ENCODE measurements at places on chromosomes 1 and 21.

- no peak for DNase-seq
Observed at GRCh38 chr1:39524591-39525365, 33.3 kb downstream of the BMP8A start.

- DNase-seq = no peak
Observed at GRCh38 chr1:172122381-172122780, 281.1 kb downstream of the DNM3 start.

GRCh38 chr1:62006690-62007089 lies 188.0 kb upstream of the L1TD1 start:
- DNase-seq = no peak

GRCh38 chr1:160078512-160079195 lies 2.7 kb upstream of the KCNJ9 start:
- DNase-seq = peak; percentile 52

DNA sequence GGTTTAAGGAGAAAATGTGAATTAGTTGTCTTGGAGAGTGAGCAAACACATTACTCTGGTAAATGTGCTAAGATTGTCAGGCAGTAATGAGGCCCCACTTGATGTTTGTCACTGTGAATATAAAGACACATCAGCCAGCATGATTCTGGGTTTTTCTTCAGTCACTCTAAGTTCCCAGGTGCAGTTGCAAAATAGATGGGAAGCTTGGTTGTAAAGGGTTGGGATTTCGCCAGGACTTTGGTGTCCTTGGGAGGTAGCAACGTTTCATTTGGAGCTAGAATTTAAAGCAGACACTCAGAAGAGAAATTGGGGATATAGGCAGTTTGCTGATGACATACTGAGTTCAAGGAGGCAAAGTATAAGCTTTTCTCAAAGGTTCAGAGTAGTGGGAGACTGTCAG lies 154.3 kb downstream of the MAST2 start:
- DNase-seq = no peak

- no peak for DNase-seq
Observed at GRCh38 chr1:204420039-204421004, 8.7 kb upstream of the PPP1R15B start.

DNA sequence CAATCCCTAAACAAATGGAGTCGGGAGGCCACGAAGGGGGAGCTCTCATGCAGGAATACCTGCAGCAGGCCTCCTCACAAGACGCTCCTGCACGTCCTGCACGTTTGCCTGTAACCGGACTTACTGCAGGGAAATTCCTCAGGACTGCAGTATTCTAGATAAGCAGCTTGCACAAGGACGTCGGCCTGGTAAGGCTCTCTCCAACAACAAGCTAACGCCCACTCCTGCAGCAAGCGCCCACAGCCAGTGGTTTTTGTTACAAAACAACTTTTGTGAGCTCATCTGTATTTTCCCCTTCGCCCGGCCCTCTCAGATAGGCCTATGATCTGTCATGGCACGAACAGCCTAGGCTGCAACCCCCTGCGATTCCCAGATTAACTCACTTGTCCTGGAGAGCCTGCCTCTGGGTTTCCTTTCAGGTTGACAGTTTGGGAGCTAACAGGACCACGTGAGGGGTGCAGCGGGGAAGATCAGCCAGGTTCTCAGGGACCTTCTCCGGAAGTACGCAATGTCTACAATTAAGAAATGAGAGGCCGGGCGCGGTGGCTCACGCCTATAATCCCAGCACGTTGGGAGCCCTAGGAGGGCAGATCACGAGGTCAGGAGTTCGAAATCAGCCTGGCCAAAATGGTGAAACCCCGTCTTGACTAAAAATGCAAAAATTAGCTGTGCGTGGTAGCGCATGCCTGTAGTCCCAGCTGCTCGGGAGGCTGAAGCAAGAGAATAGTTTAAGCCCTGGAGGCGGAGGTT lies 921 bp upstream of the MIB2 start:
- peak; percentile 71 for DNase-seq

DNA sequence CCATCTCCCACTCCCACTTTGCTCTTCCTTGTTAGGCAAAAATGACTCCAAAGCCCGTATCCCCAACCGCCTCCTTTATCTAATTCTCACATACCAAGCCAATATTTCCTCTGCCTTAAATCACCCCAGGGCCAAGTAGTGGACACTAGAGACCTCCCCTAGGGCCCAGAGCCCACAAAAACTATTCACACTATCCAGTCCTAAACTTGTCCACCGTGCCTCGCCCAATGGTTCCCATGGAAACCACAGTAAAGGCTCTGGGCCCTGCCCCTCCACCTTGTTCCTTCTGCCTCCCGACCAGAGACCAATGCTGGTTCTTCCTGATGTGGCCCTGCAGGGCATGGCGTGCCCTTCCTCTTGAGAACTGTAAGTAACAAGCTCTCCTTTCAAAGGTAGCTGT lies 11.8 kb downstream of the CFAP107 start:
- DNase-seq = no peak

GRCh38 chr1:43389326-43390313 lies at the start of the genes MED8 and SZT2:
Gene MED8, minus strand, starts transcription at chr1:43389800. Its CDS starts 36 bp downstream, at chr1:43389764.
Gene SZT2, plus strand, starts transcription at chr1:43389899. Its CDS starts 70 bp downstream, at chr1:43389969.
- DNase-seq = peak; percentile 94

DNA sequence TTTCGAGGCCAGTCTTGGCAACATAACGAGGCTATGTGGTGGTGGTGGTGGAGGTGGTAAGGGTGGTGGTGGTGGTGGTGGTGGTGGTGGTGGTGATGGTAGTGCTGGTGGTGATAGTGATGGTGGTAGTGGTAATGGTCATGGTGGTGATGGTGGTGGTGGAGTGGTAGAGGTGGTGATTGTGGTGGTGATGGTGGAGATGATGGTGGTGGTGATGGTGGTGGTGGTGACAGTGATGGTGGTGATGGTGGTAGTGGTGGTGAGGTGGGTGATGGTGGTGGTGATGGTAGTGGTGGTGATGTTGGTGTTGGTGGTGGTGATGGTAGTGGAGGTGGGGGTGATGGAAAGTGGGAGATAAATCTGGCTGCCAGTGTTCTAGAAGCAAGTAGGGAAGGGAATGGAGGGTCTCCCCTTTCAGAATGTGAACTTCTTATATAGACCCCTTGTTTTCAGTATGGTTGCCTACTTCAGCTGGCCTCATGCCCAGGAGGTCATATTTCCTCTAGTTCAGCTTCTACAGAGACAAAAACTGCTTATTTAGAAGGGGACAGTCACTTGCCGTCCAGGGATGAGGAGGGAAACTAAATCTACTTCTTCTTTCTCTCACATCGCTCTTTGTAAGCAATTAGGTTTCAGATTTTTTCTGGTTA lies 27.5 kb downstream of the SH3BGR start:
- no peak for DNase-seq

DNA sequence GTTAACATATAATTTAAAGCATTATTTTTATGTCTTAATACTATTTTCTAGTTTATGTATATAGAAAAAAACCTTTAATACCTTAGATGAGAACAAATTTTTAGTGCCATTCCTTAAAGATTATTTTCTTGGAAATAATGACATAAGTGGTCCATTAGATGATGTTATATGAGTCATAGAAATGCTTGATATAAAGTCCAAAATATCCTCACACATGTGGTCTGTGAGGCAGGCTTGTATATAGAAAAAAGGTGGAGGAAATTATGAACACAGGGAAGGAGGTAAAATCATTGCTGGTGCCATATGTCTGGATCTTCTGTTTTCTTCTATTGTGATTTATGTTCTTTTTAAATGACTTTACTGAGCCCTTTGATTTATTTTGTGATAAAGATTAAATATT lies 79.3 kb downstream of the MAP3K7CL start:
- no peak for DNase-seq

DNA sequence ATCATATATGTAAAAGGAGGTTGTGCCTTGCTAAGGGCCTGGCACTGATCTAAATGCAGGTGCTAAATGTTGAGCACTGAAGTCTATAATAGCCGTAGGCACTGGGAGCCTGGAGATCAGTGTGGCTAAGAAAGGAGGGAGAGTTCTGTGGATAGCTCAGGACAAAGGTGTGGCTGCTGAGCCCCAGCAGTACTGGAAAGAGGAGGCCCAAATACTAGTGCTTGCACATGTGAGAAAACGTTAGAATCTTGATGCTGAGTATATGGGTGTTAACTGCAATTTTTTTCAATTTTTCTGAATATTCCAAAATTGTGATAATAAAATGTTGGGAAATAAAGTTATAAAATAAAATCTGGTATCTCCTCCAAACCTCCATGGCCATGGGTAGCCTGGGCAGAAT lies 62.5 kb upstream of the PTGFRN start:
- no peak for DNase-seq

DNA sequence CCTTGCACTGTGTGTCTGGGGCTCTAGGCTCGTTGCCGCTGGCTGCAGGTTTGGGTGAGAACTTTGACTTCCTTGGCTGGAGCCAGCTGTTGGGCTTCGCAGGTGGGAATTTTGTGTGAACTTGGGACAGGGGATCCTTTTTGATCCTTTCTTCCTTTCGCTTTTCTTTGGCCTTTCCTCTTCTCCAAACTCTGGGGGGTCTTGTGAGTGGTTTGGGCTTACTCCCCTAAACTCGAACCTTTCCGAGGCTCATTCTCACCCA lies 643 bp downstream of the COQ8A start:
- no peak for DNase-seq

DNA sequence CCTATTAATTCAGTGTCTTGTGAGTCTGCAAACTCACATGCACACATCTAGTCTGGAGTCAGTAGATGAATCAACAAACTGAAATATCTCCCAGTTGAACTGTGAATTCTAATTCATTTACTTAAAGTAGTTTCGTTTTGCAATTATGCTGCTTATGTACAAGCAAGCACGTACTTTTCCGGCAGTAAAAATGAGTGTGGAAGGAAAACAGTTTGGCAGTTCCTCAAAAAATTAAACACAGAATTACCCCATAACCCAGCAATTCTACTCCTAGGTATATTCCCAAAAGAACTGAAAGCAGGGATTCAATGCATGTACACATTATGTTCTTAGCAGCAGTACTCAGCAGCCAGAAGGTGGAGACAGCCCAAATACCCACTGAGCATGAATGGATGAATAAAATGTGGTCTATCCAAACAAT lies 49.3 kb downstream of the GNB1 start:
- no peak for DNase-seq

DNA sequence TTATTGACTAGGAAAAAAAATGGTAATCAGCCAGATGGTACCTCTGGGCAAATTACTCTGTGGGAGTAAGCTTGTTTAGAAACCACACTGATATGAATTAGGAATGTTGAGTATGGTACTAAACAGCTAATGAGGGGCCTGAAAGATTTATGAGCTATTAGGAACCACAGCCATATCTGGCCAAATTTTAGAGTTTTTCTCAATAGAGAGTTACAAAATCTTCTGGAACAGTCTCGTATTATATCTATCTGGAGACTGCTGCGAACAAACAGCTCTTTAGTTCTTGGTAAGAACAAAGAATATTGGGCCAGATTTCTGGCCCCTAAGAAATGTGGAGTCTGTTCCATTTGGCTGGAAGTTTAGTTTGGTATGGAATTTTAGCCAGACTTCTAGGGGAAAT lies 4.9 kb upstream of the PODN start:
- no peak for DNase-seq

- no peak for DNase-seq
Observed at GRCh38 chr1:96840396-96840795, 118.8 kb downstream of the PTBP2 start.

- DNase-seq = no peak
Observed at GRCh38 chr1:71918630-71919029, 363.7 kb downstream of the NEGR1 start.

DNA sequence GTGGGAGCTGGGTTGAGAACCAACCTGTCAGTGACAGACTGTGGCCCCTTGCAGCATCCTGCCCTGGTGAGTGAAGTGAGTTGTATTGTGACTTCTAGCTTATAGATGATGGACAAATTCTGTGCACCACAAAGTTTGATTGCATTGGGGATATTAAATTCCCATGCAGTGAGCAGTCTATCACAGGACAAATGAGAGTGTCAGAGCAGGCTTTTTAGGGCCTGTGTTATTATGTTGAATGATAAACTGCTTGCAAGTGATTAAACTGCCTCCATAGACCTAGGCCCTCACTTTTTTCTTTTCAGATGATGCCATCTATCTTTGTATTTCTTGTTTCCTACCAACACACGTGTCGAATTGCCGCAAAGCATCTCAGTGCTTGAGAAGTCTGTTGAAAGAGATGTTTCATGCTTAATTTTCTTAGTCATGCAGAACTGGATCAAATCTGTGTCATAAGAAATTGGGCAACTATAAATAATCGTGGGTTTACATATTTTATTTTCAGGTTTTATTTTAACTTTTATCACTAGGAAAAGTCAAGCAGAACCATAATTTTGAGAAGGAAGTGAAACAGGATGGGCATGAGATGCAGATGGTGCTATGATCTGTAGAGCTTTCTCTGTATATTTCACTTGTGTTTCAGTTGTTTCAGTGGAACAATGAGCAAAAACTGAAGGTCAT lies 199.2 kb downstream of the S1PR1 start:
- DNase-seq = no peak

GRCh38 chr1:203763505-203763904 lies 1.5 kb upstream of the LAX1 start:
- DNase-seq = no peak

DNA sequence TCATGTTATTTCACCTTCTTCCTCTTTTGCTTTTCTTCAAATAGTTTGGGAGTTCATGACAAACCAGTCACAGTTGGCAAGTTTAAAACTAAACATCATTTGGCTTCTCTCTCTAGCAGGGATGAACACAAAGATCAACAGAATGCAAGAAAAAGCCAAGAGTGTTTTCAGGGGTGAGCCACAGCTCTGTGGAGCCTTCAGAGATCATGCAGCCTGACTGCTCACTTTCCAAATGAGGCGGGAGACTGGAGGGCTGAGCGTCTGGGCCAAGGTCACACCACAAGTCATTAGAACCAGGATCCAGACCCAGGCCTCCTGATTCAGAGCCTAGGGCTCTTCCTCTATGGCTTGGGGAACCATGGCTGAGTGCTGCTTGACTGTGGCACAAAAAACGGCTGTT lies 2.7 kb downstream of the DPT start:
- no peak for DNase-seq

DNA sequence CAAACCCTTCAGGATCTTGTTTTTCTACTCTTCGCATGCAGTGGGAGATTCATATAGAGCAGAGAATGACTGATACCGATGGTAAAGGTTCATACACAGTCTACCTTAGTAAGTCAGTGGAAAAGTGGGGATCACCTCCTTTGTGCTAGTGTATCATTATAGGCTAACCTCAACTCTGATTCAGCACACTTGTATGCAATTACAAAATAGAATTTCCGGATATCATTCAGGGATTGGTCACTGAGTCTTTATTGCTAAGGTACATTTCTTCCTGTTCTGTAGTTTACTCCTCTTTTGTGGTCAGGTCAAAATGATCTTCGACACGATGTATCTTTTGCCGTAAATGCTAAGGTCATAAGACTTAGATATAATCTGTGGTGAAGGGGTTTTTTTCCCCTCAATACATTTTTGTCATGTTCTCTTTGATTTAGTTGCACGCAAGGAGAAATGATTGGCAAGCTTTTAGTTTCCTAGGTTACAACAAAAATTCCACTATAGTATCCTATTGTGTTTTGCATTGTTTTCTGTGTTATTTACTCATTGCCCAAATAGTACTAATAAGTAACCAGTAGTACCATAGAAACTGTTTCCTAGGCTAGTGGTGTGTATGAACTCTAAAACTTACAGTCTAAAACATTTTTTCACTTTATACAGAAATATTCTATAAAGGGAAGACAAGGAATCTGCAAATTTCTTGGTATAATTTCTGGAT lies 35.7 kb upstream of the PLA2G4A start:
- no peak for DNase-seq

GRCh38 chr21:44867999-44868700 lies 5.3 kb downstream of the PTTG1IP start:
- peak; percentile 40 for DNase-seq

Data from CD4-positive, alpha-beta T cell treated with Interferon gamma for 1 hour (primary cell).